ENCODE measurements at places on chromosomes 4 and X.

DNA sequence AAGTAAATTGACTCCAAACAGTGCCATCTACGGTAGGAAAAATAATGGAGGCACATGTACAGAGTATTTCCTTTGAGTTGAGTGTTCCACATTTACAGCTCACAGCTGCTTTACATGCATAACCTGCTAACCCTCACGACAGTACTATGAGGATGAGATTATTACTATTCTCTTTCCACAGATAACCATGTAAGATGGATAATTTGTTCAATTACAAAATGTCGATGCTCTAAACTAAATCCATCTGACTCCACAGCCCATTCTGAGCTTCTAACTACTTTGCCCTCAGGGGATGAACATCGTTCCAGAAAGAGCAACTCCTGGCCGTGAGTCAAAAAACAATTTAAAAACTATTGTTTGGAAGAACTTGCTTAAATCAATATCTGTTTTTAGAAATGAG is 330.4 kb upstream of the NWD2 start:
- no peak for DNase-seq

- no peak for DNase-seq
Measured at GRCh38 chr4:10998846-10999245, 314.3 kb upstream of the CLNK start.

- no peak for DNase-seq
Measured at GRCh38 chr4:148258535-148258934, 183.7 kb downstream of the NR3C2 start.

DNA sequence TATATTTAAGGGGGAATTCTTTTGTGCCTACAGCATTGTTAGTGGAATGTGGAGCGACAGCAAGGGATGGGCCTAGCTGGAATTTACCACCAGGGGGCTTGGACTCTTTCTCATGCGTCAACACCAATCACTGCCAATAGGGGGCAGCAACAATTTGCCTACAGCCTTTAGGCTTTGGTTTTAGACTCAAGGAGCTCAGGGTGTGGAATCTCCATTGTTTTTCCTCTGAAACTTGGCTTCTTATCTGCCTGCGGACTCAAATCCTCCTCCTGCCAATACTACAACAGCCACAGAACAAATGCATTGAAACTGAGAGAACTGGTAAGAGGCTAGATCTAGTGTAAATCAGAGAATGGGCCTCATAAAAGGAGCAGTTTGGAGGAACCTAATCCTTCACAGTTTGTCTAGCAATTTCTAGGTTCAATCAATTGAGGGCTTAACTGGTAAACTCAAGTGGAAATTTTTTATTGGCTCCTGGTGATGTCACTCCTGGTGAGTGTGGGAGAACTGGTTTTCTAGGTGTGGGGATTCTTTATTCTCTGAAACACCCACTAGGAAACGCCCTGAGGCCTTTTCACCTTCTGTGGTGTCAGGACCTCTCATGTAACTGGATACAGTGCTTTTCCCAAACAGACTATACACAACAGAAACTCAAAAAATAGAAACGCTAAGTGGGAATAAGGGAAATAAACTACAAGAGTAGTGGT is 27.9 kb upstream of the TMSB4X start:
- DNase-seq = peak; percentile 62

GRCh38 chr4:88108747-88109122 is 49.7 kb downstream of the ABCG2 start:
- no peak for DNase-seq

DNA sequence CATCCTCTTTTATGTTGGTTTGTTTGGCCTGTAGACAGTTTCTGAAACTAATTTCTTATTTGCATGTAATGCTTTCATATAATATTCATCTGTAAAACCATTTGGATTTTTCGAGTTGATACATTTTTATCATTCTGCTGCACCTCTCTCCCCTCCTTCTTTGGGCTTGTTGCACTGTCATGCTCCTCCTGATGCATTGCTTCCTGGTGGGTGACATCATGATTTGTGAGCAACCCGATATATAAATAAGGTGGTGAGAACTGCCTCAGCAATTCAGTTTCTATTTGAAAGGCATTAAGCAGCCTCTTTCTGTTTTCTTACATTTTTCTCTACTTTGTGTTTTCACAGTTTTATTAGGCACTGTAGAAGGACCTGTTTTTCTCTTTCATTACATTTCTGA is 515.7 kb downstream of the RPA4 start:
- DNase-seq = no peak

GRCh38 chr4:112183252-112183651 is 38.0 kb downstream of the FAM241A start:
- DNase-seq = no peak

- no peak for DNase-seq
Measured at GRCh38 chr4:187256897-187257296, 533.2 kb upstream of the FAT1 start.

GRCh38 chrX:44401151-44401550 is 57.7 kb upstream of the EFHC2 start:
- no peak for DNase-seq

Measured in stimulated activated CD4-positive, alpha-beta T cell treated with anti-CD3 and anti-CD28 coated beads, TNF-alpha, amount 100 ng/mL, for 48 hours (primary cell).